Left hindlimb (tissue), 1 donor: ENCODE measurements at places on chromosomes 2 and 18.

DNA sequence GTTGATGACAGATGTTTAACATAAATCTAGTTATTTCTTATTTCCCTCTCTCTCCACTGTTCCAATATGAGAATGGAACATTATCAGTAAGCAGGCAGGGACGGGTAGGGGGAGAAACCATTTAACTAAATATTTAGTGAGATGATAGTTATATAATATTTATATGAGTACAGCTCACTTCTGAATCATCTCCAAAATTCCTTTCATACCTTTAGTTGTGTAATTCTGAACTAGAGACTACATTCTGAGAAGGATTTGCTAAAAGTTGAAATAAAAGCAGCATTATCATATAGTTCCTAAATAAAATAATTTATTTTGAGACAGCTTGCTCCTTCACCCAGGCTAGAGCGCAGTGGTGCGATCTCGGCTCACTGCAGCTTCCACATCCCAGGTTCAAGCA lies 41.4 kb downstream of the B4GALT6 start:
- DNase-seq, result no peak

DNA sequence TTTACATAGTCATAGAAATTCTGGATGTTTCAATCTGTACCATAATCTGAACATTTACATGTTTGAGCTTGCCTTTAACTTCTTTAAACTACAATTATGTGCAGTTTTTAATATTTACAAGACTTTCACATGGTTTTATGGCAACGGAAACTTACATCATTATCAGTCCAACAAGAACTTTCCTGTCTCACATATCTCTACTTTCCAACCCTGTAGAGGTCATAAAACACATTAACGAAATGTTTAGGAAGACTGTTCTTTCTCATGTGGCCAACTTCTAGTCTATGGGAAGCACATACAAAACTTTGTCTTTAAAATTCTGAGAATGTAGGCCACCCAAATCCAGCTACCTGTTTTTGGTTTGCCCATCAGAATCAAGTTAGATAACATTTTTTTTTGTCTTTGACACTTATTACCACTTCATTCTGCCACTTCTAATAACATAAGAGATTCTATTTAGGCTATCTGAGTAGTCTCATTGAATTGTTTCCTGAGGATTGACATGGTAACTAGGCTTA lies 693.2 kb downstream of the KCNJ3 start:
- no peak for DNase-seq

GRCh38 chr2:215881582-215881981 lies 131.8 kb downstream of the MREG start:
- no peak for DNase-seq

DNA sequence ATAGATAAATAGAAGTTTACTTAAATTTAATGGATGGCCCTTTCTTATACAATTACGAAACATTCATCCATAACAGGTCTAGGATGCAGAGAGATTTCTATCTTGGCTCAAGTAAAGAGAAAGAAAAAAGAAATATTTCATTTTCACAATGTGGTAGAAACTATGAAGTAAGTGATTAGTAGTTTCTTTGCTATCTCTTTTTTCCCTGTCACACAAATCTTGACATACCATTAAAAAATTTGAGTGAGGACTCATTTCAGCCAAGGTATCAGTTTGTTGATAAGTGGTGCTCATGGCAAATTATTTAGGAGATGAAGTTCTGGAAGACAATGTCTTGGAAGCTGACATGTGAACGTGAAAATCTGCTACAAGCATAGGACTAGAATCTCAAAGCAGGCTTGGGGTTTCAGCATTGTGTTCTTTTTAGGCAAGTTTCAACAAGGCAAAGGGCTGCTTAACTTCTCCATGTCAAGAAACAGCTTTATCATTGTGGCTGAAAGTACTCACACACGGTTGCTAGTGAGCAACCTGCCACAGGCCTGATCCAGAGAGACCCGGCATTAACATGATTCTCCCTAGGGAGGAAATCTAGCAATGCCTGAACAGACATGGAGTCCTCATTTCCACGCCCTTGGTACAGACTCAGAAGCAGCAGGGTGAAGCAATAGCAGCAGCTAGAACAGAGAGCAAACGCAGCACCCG lies 414.6 kb downstream of the DLGAP1 start:
- no peak for DNase-seq

- DNase-seq, result no peak
Observed at GRCh38 chr2:148042219-148042618, 21.3 kb downstream of the MBD5 start.

- DNase-seq, result peak; percentile 58
Observed at GRCh38 chr2:179218848-179219594, 45.6 kb downstream of the SESTD1 start.

DNA sequence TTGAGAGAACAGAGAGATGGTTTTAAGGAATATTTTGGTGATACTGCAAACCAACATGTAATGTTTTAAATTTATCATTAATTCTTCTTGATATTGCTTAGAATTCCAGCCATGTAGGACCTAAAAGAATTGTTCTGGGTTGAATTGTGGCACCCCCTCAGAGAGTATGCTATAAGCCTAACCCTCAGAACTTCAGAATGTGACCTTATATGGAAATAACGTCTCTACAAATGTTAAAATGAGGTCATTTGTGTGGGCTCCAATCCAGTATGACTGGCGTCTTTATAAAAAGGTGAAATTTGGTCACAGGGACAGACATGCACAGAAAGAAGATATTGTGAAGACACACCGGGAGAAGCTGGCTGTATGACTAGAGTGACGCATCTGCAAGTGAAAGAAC lies 193.6 kb downstream of the NRXN1 start:
- DNase-seq, result no peak

GRCh38 chr2:22055784-22056620 lies 932.2 kb downstream of the TDRD15 start:
- no peak for DNase-seq

DNA sequence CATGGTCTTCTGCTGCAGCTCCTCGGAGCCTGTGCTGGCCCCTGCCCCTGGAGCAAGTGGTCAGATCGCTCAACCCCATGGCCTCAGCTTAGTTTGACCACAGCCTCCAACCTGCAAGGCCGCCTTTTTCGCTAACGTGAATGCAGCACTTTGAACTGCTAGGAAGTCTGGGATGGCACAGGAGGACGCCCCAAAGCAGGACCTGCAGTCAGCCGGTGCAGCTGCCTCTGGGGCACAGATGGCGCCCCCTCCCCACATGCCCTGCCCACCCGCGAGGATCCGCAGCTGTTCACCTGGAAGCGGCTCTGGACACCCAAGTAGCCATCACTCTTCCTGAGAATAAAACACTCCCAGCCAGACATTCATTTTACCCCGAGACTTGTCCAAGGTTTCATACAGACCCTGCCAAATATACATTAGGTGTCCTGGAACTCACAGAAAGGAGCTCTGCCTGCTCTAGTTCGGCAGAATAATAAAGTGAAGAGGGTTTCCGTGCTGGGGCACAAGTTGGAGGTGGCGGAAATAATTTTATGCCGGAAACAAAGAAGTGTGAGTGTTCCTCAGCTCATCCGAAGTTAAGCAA lies 510.1 kb downstream of the EIPR1 start:
- DNase-seq, result no peak

- DNase-seq, result no peak
Observed at GRCh38 chr2:101501443-101501842, 26.5 kb upstream of the RFX8 start.

- no peak for DNase-seq
Observed at GRCh38 chr2:197657562-197657961, 17.8 kb downstream of the RFTN2 start.

DNA sequence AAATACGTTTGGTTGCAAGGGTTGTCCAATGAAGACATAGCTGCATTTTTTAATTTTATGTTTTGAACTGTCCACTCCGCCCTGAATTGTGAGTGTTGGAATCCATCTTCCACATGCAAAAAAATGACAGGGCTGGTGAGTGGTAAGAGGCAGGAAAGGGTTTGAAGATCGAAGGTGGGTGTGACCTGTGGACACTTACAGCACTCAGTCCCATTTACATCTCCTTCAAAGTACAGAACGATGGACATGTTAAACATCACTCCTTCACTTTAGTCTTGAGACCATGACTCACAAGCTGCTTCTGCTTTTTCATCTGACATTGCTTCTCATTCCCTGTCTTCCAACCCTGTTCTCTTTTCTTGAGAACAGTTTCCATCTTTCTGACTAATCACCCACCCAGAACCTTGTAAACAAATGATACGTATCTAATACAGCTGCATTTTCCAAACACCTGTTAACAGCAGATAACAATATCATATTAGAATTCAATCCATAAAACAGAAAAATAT lies 179.3 kb downstream of the ZNF516 start:
- DNase-seq, result no peak

DNA sequence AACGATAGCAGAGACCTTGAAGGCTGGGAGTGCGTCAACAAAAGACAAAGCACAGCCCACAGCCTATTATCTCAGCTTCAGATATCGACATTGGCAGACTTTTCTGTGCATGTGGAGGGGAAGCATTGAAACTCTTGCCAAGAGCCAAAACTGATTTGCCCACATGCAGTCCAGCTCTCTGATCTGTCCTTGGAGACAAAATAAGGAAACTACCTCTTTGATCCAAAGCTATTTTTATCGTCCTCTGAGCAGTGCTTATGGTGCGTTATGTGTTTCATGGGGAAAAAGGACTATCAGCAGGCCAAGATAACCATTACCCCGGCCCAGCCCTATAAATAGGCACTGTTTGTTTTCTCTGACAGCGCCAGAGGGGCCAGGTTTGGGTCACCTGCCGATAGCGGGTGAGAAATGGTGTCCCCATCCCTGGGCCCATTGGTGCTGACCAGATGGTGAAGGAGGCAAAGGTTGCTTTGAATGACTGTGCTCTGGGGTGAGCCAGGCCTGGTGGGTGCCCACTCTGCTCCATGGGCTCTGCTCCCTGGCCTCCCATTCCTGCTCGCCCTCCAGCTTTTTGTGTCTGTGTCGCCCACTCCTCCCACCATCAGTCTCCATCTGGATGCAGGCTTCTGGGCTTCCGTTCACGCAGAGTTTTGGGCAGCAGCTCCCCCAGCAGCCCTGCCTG lies 176.1 kb upstream of the HS6ST1 start:
- DNase-seq, result no peak

GRCh38 chr2:49153252-49153651 lies 1.1 kb downstream of the FSHR start:
- DNase-seq, result no peak

GRCh38 chr2:229118336-229118735 lies 152.8 kb downstream of the PID1 start:
- DNase-seq, result no peak

DNA sequence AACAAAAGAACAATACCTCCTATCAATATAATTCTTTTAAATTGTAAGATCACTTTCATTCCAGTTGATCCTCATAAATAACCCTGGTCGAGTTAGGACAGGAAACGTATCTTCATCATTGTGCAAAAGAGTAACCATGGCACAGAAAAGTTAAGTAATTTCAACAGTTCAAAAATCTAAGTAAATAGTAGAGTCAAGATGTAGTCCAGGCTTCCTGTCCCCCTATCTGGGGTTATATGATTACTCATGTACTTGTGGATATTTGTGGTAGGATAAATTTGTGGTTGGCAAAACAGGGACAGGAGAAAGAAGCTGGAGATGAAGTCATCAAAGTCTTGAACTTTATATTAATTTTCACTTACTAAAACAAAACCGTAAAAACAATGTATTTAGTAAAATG lies 772.6 kb downstream of the TSN start:
- no peak for DNase-seq

- no peak for DNase-seq
Observed at GRCh38 chr2:234308813-234309195, 188.1 kb downstream of the ARL4C start.

GRCh38 chr2:229896857-229897256 lies 25.0 kb downstream of the TRIP12 start:
- no peak for DNase-seq
